SK-N-SH treated with all-trans-retinoic acid at 6 μM for 48 hours (cell line): ENCODE measurements at places on chromosomes 4 and X.

GRCh38 chrX:2521092-2521926 lies 20.5 kb upstream of the DHRSX start:
- no peak; the same call in 2 of the 3 replicates for ATAC-seq

GRCh38 chr4:80266253-80266901 lies at the start of gene FGF5:
Gene FGF5, plus strand, starts transcription at chr4:80266664. Its CDS starts 161 bp downstream, at chr4:80266825.
- peak; percentile 87 for ATAC-seq

GRCh38 chr4:101321481-101322042 lies 25.8 kb downstream of the PPP3CA start:
- no peak for ATAC-seq

- ATAC-seq = no peak
Observed at GRCh38 chrX:57380026-57380796, 93.7 kb downstream of the FAAH2 start.

DNA sequence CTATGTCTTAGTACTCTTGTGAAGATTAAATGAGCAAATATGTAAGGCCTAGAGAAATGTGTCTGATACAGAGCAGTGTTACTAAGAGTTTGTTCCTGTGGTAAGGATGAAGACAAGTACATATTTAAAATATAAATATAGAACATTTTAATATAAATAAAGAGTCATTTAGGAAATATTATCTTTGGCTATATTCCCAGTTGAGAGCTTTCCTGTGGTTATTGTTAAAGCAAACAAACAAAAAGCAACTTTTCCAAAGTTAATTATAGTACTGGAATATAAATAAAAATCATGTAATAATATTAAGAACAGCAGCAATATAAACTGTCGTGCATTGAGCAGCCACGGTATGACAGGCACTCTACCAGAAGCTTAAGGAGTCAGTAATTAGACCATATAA lies 472.5 kb downstream of the INPP4B start:
- ATAC-seq = no peak

GRCh38 chr4:94470132-94470531 lies 18.4 kb downstream of the PDLIM5 start:
- ATAC-seq = no peak
